NCI-H2081 (cell line): ENCODE measurements at places on chromosomes 12 and 14.

DNA sequence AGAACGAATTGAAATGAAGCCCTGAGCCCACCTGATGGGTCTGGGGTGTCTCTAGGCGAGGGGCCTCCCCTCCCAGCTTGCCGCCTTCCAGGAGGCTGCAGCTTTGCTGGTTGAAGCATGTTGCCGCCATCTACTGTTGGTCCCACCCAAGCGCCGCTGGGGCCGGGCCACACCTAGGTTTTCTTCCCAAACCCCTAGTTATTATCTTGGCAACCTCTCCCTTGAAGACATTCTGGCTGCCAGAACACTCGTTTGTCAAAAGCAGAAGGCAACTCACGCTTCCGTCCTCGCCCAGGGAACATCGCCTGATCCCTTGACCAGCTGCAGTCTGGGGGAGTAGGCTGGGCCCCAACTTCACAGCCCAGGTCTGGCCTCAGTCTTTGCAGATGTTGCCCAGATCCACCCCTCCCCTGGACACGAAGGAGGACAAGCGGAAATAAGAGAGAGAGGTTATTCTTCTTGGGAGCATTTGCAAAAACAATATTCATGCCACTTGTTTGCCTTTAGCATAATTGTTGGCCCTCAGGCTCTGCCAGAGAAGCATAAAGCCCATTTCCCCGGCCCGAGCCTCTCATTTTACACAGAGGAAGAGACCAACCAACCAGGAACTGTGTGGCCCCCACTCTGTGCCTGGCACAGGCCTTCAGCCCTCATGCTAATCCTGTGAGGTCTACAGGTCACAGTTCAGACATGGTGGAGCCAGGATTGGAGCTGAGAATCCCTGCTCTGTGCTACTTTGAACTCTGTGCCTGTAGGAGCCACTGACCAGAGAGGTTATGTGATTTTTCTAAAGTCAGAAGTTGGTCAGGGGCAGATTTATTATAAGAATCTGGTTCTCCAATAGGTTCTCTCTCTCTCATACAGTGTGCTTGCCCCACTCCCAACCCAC, 6.8 kb downstream of the EMP1 start:
- no peak for DNase-seq

DNA sequence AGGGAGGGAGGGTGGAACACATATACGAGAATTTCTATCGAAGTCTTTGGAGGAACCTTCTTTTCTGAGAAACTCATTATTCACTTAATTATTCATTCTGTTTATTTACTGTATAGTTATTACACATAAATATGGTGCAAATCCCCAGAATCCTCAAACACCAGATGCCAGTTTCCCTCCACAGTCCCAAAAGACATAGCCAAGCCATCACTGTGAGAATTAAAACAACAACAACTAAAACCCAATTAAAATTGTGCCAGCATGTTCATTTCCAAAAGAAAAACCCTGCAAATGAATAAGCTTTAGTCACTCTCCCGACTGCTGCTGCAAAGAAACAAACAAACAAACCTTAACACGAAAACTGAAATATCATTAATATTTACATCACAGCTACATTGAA, 173.5 kb downstream of the EFCAB11 start:
- no peak for DNase-seq

DNA sequence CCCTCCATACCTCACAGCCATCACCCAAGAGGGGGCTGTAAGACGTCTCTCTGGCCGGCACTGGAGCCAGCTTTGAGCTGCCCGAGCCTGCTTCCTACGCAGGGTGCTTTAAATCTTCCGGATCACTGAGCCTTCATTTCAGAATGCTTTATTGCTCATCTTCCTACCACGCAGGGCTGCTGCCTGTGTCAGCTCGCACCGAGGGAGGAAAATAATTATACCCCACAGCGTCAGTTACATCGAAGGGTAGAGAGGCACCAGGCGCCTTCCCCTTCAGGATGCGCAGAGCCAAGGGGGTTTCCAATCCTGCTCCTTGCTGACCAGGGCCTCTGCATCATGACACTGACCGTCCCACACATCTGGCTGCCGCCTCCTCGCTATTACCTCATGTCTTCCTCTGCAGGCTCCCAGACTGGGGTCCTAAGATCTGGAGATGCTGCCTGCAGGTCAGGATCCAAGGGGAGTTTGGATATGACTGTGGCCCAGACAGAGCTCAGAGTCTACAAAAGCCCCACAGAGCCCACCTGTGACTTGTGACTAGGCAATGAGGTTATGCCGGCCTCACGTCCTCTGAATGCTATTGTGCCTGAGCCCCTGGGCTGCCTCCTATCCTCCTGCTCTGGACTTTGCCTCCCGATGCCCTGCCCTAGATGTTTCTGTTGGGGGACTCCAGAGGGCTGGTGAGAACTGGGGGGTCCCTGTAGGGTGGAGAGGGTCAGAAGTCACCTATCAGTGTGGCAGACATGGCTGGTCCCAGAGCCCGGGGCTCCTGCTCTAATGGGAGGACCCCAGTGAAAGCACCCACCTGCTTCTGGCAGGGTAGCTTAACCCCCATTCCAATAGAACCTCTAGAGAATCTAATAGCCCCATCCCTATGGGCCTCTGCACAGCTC, 220.3 kb upstream of the RTL1 start:
- DNase-seq: no peak

DNA sequence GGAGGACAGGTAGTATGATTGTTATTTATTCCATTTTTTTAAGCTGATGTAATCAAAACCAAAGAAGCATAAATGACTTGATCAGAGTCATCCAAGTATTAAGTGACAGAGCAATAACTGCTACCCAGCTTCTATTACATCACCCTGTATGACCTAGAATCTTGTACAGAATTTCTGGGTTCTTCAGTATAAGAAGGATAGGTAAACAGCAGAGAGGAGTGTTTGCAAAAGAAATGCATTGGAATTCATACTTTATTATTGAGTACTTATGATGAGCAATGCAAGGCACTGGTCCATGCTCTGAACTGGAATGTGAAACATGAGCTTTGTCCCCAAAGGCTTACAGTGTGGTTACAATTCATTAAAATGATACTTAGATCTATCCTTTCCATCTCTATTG, 916.8 kb downstream of the DIO2 start:
- DNase-seq: no peak

DNA sequence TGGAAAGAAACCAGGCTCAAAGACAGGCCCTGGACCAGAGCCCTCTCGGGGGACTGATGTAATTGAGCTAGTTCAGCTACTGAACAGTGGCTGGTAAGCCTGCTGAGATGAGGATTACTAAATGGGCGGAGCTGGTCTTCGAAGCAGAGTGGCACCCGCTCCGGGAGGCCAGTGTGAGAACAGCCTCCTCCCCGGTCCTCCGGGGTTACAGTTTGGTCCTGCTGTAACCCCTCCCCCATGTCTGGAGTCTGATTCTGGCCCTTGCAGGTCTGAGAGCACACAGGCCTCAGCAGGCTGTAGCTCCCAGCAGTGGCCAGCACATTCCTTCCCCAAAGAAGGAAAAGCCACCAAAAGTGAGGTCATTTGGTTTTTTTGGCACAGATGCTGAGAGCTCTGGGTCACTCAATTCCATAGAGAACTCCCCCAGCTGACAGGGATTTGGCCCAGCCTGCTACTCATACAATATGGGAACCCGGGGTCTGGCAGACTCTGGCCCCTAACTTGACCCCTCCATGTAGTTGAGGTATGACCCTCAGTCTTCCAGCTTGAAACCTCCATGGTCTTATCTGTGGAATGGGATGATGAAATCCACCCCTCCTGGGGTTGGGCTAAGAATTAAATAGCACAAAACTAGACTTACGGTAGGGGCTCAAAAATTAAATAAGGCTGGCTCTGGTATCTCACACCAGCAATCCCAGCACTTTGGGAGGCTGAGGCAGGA, 39.0 kb downstream of the ACTN1 start:
- no peak for DNase-seq

DNA sequence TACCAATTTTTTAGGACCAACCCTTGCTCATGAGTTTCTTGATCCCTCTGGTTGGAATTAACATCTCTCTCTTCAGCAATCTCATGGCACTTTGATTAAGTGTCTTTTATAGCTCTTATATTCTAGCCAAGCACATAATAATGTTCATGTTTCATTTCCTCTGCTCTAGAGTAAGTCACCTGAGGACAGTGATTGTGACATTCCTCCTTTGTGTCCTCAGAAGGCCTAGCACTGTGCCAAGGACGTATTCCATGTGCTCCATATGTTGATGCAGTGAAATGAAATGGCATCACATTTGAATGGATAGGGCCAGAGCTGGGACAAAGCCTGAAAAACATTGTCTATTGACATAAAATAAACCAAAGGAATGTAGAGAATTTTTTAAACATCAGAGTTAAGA, 322.8 kb upstream of the PRICKLE1 start:
- DNase-seq: no peak

DNA sequence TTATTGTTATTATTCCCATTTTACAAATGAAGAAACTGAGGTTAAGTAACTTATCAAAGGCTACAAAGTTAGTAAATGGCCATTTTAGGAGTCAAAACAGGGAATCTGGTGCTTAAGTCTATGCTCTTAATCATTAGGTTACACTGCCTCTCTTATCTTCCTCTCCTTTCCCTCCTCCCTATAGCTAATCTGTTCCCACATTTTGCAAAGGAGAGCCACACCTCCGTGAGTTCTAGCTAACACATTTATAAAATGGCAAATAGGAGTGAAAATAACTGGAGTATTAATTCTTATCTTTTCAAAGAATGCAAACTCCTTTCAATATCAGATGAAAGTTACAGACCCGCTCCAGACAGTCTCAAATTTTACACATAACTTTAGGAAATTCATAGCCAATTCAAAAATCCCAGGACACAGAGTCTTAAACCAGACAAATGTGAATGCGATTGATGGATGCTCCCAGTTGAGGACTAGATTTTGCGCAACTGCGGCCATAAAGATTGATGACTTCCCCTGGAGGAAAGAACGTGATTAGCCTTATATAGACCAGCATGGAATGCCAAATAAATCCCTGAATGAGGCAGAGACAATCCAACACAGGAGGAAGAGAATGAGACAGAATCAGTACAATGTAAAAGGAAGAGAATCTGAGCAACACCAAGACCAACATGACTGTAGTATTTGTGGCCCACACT, 225.0 kb upstream of the ARID2 start:
- no peak for DNase-seq

GRCh38 chr12:131118371-131118770, 164.7 kb downstream of the ADGRD1 start:
- DNase-seq: no peak

- DNase-seq: no peak
These were observed 29.6 kb downstream of the EEA1 start for GRCh38 chr12:92899386-92900001.

- no peak for DNase-seq
These were observed 10.6 kb downstream of the HHIPL1 start for GRCh38 chr14:99655521-99655920.

DNA sequence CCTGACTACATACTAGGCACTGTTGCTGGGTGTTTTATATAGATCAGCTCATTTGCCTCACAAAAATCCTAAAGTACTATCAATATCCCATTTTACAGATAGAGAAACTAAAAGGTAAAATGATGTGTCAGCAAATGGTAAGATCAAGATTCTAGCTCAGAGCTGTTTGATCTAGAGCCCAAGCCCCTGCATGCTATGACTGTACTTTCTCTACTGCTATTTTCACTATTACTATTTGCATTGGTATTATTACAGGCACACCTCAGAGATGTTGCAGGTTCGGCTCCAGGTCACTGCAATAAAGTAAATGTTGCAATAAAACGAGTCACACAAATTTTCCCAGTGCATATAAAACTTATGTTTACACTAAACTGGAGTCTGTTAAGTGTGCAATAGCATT, 10.9 kb downstream of the ISCU start:
- DNase-seq: no peak

DNA sequence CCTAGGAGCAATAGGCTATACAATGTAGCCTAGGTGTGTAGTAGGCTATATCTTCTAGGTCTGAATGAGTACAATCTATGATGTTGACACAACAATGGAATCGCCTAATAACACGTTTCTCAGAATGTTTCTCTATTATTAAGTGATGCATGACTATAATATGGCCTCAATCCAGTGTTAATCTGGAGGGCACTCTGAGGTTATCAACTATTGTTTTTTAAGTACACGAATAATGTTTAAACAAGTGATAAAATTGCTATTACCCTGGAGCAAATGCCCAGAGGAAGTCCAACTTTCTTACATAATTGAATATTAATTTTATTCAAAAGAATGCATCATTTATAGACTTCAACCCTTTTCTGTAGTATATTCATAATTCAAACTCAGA, 16.4 kb upstream of the CNIH1 start:
- no peak for DNase-seq
